ENCODE measurements at places on chromosomes 5 and 9.

GRCh38 chr5:176817841-176818377, 7.5 kb downstream of the UNC5A start:
- DNase-seq, result no peak

DNA sequence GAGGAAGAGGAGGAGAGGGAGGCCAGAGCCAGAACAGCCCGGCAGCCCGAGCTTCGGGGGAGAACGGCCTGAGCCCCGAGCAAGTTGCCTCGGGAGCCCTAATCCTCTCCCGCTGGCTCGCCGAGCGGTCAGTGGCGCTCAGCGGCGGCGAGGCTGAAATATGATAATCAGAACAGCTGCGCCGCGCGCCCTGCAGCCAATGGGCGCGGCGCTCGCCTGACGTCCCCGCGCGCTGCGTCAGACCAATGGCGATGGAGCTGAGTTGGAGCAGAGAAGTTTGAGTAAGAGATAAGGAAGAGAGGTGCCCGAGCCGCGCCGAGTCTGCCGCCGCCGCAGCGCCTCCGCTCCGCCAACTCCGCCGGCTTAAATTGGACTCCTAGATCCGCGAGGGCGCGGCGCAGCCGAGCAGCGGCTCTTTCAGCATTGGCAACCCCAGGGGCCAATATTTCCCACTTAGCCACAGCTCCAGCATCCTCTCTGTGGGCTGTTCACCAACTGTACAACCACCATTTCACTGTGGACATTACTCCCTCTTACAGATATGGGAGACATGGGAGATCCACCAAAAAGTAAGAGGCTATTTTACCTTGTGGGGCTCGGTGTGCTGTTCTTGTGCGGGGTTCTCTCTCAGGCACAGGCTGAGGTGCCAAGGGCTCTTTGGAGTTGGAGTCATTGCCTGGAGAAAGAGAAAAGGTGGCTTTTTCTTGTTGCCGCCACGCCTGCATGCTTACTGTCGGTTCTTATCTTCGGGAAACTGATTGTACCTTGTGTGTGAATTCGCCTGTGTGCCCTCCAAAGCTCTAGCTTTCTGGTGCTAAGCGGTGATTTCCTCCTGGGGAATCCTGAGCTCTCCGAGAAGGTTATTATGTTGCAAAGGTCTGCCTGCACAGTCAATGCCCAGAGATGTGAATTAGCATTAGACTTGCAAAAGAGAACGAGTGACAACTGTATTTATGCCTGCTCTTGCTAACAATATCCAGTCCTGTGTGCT, at the start of gene ISL1:
Gene ISL1, plus strand, starts transcription at position 318 of the 991 bp plus-strand sequence. Its CDS starts 224 bp downstream, at position 542.
- peak; percentile 4 for DNase-seq

DNA sequence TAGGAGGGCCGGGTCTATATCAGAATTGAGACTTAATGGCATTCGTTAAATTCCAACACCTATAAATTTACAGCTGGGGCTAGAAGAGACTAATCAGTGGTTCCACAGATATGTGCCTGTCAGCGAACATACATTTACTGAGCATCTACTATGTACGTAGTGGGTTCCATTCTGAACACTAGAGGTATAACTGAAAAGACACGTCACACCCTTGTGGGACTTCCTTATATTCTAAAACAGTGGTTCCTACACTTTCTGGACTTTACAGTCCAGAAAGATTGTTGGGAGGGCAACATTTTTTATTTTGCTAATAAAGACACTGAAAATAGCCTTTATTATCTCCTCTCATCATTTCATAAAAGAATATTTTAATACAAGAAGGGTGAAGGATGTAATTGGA, 140.5 kb downstream of the SCAMP1 start:
- DNase-seq, result no peak

DNA sequence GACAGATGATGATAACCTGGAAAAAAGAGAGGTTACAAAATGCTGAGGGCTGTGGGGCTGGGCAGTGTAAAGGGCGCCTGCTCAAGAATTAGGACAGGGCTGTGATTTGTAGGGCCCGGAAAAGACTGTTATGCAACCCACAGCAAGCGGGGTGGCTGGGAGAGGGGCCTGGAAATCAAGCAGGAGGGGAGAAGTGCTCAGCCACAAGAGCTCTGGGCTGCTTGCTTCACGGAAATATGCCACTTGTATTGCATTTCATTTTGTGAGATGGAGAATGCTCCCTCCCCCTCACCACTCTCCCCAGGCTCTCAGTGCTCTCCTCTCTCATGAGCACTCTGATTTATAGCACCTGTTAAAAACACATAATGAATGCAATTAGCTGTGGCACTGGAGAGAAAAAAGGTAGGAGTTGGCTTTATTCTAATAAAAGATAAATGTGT, 8.4 kb upstream of the HAND1 start:
- no peak for DNase-seq

GRCh38 chr5:150579462-150580400, 60.7 kb upstream of the SYNPO start:
- DNase-seq, result no peak

GRCh38 chr5:12284604-12285003, 380.4 kb upstream of the CTNND2 start:
- DNase-seq, result no peak

Data from AG09319 (cell line).